NAMALWA (cell line): ENCODE measurements at places on chromosomes 12 and 14.

DNA sequence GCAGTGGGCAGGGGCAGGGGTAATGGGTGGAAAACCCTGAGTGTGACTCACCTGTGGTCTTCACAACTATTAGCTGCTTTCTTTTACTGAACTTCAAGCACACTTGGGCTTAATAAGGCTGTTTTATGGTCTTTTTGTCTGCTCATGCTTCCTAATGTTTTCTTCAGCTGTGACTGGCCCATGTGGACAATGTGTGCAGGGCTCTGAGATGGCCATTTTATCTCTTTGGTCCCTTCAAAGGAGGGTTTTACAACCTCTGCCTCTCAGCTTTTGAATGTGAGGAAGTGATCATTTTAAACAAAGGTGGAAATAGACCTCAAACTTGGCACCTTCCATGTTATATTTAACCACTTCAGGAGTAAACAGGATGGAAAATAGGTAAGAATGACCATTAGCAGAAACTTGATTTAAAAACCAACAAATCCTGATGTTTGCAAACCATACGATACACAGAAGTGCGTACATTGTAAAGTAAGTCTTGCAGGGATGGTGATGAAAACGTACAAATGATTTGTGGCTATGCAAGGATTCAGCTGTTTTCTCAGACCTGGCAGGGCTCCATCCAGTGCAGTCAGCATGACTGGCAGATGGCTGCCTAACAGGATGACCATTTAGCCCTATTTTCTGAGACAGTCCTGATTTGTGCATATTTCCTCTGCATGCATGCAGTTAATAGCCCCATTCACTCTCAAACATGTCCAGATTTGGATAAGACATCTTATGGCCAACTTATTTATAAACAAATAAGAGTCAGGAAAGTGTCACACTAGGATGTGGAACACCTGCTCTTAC is 103.2 kb downstream of the SLC38A4 start:
- no peak for DNase-seq

- DNase-seq, result no peak
Observed at GRCh38 chr12:1792406-1792805, 28.0 kb upstream of the LRTM2 start.

DNA sequence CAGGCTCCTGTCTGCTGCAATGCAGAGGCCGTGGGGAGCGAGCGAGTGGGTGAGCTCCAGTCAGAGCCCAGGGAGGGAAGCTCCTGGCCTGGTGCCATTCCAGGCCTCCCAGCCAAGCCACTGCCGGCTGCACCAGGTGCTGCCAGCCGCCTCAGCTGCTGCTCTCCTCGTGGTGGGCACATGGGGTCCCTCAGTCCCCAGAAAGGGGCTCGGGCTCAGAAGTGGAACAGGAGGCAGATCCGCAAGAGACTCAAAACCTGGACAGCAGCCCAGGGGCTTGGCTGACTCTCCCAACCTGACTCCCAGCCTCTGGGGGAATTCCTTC is 2.4 kb downstream of the ABCB9 start:
- DNase-seq, result no peak

GRCh38 chr12:103350116-103350515 is 145.7 kb downstream of the C12orf42 start:
- no peak for DNase-seq

GRCh38 chr12:121795034-121795968 is 1.8 kb upstream of the RHOF start:
- peak; percentile 87 for DNase-seq
